ENCODE measurements at places on chromosomes 3 and 15. TPM values are rescaled to one million over a fixed set of nuclear protein-coding genes. Genes with fewer than 3 reads are reported as not detected.

IMPG2 gene
- 0.85 TPM for total RNA-seq

TMOD2 gene
- total RNA-seq = 22.3 TPM

ABTB1 gene
- 14.4 TPM for total RNA-seq

COL8A1 gene
- total RNA-seq = 653 TPM

IGSF11 gene
- not detected for total RNA-seq

MCF2L2 gene
- 0.84 TPM for total RNA-seq

HRG gene
- not detected for total RNA-seq

MITF gene
- 5.7 TPM for total RNA-seq

DNA sequence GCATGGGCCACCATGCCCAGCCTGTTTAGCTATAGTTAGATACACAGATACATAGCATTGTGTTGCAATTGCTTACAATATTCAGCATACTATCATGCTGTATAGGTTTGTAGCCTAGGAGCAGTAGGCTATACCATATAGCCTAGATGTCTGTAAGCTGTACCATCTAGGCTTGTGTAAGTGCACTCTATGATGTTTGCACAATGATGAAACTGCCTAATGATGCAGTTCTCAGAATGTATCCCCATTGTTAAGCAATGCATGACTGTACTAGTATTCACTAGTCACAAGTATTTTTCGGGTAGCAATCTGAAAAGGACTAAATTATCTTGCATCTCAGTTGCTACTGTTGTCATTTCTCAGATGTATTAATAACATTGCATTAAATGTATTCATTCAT, 16.0 kb downstream of the PIGB start:
- no peak for DNase-seq

DNA sequence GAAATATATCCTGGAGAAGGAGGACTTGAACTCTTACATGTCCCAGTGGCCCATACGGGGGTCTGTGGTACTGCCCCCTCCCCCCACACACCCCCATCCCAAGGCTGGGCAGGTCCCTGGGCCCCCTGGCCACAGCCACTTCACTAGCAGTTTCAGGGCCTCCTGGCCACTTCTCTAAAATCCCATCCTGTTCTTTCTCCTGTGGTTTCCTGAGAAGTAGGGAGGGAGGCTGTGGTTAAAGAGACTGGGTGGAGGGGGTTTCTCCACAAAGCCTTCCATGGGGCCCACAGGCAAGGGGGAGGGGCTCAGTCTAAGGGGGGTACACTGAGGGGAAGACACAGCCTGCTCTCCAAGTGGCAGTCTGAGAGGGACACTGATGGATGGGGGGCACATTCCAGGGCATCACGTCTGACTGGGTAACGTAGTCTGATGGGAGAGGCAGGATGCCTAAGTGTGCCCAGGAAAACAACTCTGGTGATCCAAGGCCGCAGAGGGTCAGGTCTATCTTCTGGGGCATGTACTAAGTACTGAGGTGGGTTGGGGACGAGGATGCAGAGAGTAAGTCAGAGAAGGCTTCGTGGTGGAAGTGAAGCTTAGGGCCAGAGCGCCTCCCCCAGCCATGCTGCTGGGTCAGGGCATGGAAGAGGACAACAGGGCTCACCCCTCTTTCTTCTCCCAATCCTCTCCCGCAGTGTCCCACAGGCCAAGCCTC, 48.0 kb upstream of the C15orf39 start:
- DNase-seq = no peak

DNA sequence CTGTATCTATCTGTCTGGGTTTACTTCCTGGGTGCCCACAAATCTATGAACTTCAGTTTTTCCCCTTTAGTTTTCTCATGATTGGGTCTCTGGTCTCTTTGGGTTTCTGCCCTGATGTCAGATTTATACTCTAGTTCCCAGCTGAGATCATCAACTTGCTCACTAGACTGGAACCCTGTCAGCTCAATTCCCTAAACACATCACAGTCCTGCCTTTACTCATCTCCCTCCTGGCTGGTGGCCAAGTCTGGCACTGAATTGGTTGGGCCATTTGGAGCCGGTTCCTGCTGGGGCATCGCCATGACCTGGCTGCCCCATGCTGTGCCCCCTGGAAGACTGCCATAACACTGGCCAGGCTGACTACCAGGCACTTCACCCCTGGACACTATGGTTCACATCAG, 345.3 kb downstream of the CHST2 start:
- no peak for DNase-seq

DNA sequence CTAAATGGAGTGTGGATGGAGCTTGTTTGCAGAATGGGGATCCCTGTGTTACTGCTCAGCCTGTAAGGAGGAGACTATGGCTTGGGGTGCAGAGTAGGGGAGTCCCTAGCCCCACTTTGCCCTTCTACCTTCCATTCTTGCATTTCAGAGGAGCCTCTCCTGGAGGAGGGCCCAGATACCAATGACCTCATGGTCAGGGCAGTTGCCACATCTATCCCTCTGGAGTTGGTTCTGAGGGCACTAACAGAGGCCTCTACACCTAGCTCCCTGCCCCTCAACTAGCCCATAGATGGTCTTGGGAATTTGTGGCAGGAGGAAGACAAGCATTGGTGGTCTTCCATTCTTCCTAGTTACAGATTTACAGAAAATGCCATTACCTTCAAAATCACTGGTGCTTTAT, 6.1 kb downstream of the SKOR1 start:
- no peak for DNase-seq

- no peak for DNase-seq
These were observed 6.7 kb downstream of the STRIT1 start for GRCh38 chr3:155286736-155287135.

DNA sequence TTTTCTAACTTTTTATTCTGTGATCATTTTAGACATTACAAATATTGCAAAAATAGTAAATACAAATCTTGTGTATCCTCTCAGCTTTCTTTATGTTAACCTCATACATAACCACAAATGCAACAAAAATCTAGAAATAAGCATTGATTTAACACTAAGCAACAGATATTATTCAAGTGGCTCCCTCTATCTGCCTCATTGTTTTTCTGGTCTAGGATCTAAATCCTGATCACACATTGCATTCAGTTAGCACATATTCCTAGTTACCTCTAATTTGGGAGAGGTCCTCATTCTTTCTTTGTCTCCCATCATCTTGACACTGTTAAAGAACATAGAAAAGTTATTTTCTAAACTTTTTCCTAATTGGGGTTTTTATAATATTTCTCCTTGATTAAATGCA, 1126.0 kb downstream of the ROBO2 start:
- DNase-seq = peak; percentile 34

GRCh38 chr3:72143966-72144717, 359.2 kb upstream of the PROK2 start:
- no peak for DNase-seq

GRCh38 chr3:185318141-185318540, 44.8 kb upstream of the MAP3K13 start:
- peak; percentile 28 for DNase-seq

DNA sequence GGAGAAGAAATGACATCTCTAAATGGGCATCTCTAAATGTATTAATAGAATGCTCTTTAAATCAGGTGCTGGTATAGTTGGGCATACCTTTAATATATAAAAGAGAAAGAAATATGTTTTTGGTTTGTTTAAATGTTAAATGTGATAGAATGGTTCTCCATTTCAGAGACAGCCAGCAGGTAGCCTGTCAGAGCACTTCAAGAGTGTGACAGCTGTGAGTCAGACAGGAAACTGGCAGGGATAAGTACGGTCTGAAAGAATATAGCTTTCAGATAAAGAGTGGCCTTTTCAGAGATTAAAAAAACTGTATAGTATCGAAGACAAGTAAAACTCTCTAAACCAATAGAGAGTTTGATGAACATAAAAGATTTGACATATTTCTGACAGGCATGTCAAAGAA, 654.1 kb downstream of the IGSF11 start:
- no peak for DNase-seq

DNA sequence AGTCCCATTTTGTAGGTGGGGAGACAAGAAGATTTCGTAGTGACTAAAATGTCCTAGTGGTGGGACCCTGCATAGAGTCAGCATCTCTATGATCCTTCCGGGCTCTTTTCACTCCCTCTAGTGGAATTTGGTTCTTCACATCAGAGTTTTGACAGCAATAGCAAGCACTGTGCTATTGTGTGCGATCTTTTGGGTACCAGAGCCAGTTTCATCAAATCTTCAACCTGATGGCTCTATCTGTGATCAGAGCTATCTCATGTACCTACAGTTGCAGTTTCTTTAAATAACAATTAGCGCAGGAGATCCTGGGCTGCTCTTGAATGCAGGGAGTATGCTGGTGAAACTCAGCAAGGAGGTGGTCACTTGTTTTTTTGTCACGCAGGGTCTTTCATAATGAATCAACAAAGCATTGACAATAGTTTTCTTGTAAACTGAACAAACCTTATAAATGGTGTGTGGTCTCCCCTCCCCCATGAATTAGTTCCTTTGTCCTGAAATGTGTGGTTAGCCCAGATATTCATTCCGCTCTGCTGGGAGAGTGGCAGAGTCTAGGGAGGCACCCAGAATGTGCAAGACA, 257.2 kb upstream of the SOX2 start:
- DNase-seq = no peak

GRCh38 chr3:15427182-15427880, at the start of the genes EAF1 and METTL6:
Gene EAF1 (plus strand): TSS chr3:15427598. CDS start chr3:15427780, 182 bp downstream.
Gene METTL6 (minus strand): TSS chr3:15427544. CDS start chr3:15426511, 1,033 bp downstream.
- peak; percentile 78 for DNase-seq

DNA sequence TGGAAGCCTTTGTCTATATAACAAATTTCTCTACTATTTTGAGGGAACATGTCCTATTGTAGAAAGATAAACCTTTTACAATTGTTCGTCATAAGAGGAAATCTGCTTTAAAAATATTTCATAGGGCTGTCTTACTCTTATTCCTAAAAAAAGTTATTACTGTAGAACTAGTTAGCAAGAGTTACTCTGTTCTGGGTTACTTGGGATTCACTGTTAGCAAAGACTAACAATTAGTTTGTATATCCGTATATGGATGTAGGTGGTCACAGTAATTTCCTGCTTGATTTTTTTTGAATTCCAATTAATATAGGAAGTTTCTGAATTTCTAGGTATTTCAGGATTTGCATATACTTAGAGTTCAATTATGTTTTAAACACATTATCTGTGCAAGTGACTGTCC, 413.5 kb downstream of the RBMS3 start:
- no peak for DNase-seq
